RWPE1 (cell line): ENCODE measurements at places on chromosomes 6 and 20.

GRCh38 chr6:52361414-52361944 is 472 bp upstream of the PAQR8 start:
- DNase-seq = no peak

DNA sequence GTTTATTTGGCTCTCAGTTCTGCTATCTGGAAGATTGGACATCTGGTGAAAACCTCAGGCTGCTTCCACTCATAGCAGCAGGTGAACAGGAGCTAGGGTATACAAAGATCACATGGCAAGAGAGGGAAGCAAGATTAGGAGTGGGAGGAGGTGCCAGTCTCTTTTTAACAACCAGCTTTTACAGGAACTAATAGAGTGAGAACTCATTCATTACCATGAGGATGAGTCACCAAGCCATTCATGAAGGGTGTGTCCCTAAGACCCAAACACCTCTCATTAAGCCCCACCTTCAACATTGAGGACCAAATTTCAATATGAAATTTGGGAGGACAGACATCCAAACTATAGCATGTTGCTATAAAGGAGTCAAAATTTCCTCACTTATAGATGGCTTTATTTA is 85.4 kb upstream of the HCRTR2 start:
- no peak for DNase-seq

DNA sequence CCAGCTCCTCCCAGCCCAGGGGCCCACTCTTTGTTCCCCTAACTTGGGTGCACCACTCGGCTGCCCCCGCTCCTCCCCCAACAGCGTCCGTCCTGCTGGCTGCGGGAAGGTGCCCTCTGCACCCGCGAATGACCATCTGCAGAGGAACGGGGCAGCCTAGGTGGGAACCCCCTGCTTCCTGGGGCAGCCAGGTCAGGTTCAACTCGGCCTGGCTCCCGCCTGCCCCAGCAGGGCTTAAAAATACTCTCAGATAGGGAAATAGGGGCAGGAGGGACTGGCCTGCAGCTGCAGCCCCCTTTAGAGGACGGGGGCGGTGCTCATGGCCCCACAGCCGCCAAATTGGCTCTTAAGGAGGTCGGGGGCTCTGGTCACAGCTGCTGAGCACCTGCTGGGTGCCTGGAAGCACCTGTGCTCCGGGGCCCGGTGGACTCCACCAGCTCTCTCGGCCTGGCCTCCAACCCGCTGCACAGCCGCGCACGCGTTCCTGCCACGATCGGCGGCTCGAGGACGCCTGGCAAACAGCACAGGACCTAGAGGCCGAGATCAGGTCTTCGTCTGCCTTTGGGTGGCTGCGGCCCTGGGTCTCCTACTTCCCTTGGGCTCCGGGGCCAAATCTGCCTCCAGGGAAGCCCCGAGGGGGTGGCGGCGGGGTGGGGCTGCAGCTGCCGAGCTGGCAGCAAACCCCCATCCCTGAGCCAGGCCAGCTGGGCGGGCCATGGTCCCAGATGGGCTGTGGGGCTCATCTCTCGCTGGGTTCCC is 700 bp upstream of the LAMA5 start:
- DNase-seq = no peak

GRCh38 chr6:45609141-45609638 is 231.5 kb upstream of the SUPT3H start:
- no peak for DNase-seq
